ENCODE measurements at places on chromosomes 7 and 10.

DNA sequence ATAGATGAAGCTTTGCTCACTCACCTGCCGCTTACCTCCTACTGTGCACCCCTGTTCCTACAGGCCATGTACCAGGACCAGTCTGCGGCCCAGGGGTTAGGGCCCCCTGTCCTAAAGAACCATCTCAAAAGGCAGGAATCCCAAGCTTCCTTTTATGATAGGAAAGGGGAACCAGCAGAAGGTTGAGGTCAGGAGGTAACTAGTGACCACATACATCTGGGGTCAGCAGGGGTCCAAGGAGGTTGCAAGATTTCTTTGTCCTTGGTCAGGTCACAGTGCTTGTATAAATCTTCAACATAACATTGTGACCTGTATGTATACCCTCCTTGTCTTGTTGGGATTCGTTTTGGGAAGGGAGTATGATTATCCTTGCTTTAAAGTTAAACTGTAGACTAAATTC lies 73.8 kb downstream of the OAT start:
- DNase-seq, result no peak

GRCh38 chr7:18538554-18539250 lies 43.2 kb downstream of the HDAC9 start:
- no peak for DNase-seq

- DNase-seq, result peak; percentile 72
Measured at GRCh38 chr10:74589226-74589673, 237.2 kb upstream of the KAT6B start.

DNA sequence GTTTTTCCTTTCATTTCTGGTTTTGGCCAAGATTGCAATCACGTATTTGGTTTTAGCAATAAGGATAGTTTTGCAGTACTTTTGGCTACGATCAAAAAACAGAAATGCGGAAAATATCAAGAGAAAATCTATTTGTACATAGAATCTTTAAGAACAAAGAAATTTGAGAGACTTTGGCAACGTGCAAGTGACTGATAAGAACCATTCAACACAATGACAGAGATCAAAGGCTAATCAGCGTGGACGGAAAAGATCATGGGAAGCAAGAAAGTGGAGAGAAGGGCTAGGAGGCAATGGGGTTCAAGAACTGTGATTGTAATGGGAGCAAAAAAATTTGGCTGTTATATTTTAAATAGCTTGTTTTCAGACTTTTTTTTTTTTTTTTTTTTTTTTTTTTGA lies 16.2 kb upstream of the LRRN3 start:
- no peak for DNase-seq

- DNase-seq, result no peak
Measured at GRCh38 chr7:93202594-93203250, 23.5 kb downstream of the HEPACAM2 start.

GRCh38 chr7:22563621-22564241 lies 63.7 kb upstream of the STEAP1B start:
- no peak for DNase-seq
